T follicular helper cell (primary cell): ENCODE measurements at places on chromosomes 5 and 9.

- DNase-seq = no peak
Measured at GRCh38 chr9:98801561-98801960, 5.2 kb upstream of the ANKS6 start.

GRCh38 chr5:74391410-74391809, 249.1 kb downstream of the ENC1 start:
- DNase-seq = no peak

GRCh38 chr5:147483961-147484707, 25.7 kb downstream of the DPYSL3 start:
- DNase-seq = no peak

DNA sequence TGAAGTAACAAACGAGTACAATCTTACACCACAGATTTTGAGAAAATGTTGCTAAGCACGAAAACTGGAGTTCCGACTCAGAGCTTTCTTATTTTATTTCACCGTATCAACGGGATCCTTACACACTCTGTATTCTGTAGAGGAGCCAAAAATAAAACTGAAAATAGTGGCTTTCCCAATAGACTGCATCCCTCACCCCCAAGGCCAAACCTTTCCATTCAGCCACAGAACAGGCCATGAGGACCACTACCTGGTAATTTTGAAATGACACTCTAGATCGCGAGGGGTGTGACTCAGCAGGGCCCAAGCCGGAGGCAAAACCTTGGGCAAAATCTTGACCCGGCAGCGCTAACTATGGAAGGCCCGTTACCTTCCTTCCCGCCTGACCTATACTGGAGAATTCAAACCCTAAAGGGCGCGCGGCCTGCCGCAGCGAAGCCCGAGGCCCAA, 432 bp downstream of the HSPA9 start:
- no peak for DNase-seq

DNA sequence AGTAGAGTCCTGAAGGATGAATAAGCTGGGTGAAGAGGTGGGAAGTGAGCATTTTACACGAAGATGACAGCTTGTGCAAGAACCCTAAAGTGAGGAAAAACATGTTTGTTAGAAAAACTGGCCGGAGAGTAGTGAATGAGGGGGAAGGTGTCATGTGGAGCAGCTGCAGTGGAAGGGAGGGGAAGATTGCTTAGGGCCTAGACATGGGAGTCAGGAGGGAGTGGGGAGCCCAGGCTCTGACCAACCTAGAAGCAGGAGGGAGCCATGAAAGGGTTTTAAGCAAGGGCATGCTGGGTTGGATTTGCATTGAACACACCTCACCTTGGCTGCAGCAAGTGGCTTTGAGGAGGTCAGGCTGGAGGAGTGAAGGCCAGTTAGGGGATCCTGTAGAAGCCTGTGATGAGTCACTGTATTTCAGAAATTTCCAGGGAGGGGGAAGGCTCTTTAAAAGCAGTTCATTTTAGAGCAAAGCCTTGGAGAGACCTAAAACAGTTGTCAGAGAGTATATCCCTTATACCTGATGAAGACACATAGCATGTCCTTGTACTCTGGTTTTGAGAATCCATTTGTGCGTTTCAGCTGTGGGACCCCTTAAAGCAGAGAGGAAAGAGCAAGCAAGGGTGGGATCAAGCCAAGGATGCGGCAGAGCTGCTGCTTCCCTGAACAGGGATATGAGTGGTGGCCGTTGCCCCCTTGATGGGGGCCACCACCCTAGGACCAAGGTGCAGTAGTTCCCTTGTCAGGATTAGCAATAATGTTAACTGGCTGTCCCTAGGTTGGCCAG, 45.4 kb downstream of the ANGPTL2 start:
- no peak for DNase-seq
